Ascending aorta (tissue), 2 donors: ENCODE measurements at places on chromosomes 2 and 18.

- no peaks in the 10 kb centered on the region for H3K4me1 ChIP-seq
- H3K36me3 ChIP-seq = no peaks in the 10 kb centered on the region
- H3K27me3 ChIP-seq = no peaks in the 10 kb centered on the region
- no peak overlapping the region for H3K27ac ChIP-seq
- no peak for DNase-seq
Observed at GRCh38 chr18:7803956-7804469, 236.9 kb downstream of the PTPRM start.

DNA sequence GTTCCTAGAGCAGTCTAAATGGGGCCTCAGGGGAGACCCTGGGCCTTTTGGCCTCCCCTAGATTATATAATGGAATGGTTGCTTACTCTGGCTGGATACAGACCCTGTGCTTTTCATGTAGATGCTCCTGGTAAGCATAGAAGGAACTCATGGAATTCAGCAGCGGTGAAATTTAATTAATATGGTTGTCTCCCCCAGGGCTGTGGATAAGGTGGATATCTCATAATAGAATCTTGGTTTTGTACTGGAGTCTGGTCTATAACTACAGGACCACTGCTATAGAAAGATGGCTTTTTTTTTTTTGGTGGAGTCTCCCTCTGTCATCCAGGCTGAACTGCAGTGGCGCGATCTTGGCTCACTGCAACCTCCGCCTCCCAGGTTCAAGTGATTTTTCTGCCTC, 84.5 kb downstream of the HRH4 start:
- no peaks in the 10 kb centered on the region for H3K27me3 ChIP-seq
- H3K4me1 ChIP-seq = no peaks in the 10 kb centered on the region
- no peak for DNase-seq
- no peaks in the 10 kb centered on the region for H3K36me3 ChIP-seq
- no peak overlapping the region for H3K27ac ChIP-seq

- no peaks in the 10 kb centered on the region for H3K27me3 ChIP-seq
- no peaks in the 10 kb centered on the region for H3K4me1 ChIP-seq
- H3K27ac ChIP-seq = no peak overlapping the region
- no peaks in the 10 kb centered on the region for H3K36me3 ChIP-seq
- no peak for DNase-seq
Observed at GRCh38 chr2:10246370-10246769, 56.3 kb upstream of the HPCAL1 start.

DNA sequence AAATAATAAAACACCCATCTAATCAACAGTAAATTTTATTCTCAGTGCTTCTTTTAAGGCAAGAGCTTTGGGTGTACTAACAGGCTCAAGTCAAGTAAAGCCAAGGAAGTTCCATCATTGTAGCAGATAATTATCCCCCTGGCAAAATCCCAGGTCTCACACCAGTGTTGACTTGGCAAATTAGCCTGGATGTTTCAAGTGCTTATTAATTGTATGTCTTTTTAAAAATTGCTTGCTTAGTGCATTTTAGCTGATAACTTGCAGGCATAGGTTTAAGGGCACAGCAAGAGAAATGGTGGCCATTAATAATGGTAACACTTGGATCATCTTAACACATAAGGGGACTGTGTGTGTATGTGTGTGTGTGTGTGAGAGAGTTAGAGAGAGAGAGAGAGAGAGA, 42.0 kb upstream of the FMNL2 start:
- H3K4me1 ChIP-seq = no peaks in the 10 kb centered on the region
- H3K27me3 ChIP-seq = no peaks in the 10 kb centered on the region

DNA sequence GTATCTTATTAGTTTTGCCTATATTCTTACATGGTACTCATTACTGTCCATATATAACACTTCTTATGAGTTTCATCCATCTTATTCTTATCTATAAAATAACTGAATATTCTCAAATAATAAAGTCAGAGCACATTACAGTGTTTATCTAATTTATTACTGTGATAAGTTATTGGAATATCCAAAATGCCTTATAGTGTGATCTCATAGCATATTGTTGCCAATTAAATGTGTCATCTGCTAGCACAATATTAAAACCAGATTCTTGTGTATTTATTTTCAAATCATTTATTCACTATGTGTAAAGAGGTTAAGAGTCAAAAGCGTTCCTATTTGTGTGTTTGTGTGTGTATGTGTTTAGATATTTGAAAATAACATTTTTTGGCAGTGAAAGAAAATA, 151.9 kb downstream of the WDR7 start:
- no peak overlapping the region for H3K27ac ChIP-seq
- no peaks in the 10 kb centered on the region for H3K27me3 ChIP-seq

DNA sequence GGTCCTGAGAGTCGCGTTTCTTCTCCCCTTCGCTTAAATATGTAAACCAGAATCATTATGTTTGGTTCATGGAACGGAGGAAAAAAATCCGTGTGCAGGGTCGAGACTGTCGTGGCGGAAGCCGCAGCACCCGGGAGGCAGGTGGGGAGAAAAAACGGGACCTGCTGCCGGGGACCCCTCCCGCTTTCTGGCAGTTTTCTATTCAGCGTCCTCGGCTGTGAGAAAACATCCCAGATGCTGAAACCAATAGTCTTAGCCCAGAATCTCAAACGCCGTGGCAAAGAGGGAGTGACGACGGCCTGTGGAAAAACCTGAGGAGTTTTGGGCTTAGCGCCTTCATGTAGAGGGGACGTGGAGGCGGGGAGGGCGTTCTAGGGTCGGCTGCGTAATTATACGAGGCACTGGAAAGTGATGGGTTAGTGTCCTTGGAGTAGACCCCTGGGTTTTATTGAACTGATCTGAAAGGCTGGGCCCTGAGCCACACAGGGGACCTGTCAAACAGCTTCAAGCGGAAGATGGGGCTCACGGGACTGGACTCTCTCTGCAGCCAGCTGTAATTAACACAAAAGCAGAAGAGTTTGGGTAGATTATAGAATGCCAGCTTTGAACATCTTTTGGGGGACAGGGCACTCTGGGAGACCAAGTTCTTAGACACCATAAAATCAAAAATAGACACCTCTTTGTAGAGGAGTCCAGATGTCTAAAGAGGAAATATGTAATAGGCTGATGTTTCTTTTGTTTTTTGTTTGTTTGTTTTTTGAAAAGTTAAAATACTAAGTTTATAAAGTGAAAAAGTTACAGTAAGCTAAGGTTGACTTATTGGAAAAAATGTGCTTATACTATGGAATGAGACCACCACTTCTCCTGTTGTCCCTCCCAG, 834 bp upstream of the BUB1 start:
- H3K36me3 ChIP-seq = no peaks in the 10 kb centered on the region
- peak overlapping the region; percentile 79 for H3K27ac ChIP-seq
- no peak for DNase-seq
- peak overlapping the region; percentile 63 for H3K4me3 ChIP-seq
- H3K4me1 ChIP-seq = no peaks in the 10 kb centered on the region

GRCh38 chr18:56199580-56200330, 438.6 kb downstream of the TXNL1 start:
- DNase-seq = no peak
- H3K36me3 ChIP-seq = no peaks in the 10 kb centered on the region
- H3K4me1 ChIP-seq = peaks cover 8% of the 10 kb centered on the region

- DNase-seq = no peak
- H3K4me1 ChIP-seq = peaks cover 12% of the 10 kb centered on the region
- no peaks in the 10 kb centered on the region for H3K27me3 ChIP-seq
- peak overlapping the region; percentile 5 for H3K27ac ChIP-seq
Observed at GRCh38 chr2:160869411-160869810, 290.8 kb upstream of the TANK start.
